Adrenal gland (tissue), 19 donors: ENCODE measurements at places on chromosomes 6 and 20.

- DNase-seq, result no peak
Observed at GRCh38 chr6:139334806-139335446, 39.5 kb downstream of the CITED2 start.

DNA sequence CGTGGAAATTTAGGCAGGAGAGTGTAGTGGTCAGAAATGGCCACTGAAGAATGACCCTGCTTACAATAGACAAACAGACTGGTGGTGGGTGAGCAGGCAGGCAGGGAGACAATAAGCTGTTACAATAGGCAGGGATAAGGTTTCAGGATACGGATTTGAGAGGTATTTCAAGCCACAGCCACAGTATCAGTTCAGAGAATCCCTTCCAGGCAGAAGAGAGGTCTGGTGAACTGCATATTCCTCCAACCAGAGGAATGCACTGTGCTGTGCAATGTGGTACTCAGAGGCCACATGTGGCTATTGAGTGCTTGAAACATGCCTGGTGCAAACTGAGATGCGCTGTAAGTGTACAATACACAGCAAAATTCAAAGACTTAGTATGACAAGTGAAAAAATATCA lies 20.6 kb downstream of the RMND1 start:
- DNase-seq, result no peak

GRCh38 chr6:122289762-122290539 lies 109.5 kb upstream of the HSF2 start:
- DNase-seq, result peak; percentile 6

DNA sequence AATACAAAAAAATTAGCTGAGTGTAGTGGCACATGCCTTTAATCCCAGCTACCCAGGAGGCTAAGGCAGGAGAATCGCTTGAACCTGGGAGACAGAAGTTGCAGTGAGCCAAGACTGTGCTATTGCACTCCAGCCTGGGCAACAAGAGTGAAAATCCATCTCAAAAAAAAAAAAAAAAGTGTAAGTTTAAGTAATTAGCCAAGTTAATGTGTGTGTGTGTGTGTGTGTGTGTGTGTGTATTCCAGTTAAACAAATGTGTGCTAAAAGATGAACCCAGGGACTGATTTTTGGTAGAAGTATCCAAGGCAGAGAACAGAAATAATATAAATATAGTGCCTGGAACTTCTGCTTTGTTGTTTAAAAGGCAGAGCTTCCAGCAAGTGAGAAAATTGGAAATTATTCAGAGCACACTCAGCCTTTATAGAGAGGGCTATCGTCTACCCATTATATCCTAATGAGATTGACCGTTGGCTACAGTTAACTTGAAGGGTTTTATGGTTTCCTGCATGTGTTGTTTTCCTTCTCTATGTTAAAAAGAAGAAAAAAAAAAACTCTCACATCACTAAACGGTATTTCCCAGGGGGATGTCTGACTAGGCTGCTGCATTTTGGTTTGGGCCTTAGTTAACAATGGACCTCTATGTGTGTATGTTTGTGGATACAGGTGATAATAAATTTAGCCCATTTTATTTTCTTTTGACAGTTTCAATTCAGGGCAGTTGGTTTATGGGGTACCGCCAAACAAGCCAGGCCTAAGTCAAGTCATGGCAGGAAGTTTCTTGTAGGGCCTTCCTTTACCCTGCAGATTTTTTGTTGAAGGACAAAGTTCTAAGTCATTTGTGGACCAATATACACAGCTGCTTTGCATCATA lies 9.8 kb downstream of the SOX4 start:
- DNase-seq, result no peak

- DNase-seq, result peak; percentile 55
Observed at GRCh38 chr20:64063389-64064144, 569 bp downstream of the TCEA2 start.

DNA sequence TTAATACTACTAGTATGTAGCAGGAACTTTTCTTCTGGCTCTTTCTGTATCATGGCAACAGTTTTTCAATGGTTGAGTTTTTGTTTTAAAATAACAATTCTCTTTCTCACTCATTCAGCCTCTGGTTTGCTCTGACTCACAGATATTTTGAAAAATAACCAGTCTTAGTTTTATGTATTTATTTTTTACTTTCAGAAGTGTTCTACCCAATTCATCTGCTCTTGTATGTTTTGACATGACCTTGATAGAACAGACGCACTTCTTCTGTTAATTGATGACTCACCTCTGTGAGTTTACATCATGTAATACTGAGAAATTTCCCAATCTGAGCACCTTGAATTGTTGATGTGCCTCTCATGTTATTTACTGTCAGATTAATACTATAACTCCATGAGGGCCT lies 178.9 kb downstream of the SASH1 start:
- no peak for DNase-seq

- DNase-seq, result no peak
Observed at GRCh38 chr6:55562318-55562717, 16.7 kb downstream of the HMGCLL1 start.

DNA sequence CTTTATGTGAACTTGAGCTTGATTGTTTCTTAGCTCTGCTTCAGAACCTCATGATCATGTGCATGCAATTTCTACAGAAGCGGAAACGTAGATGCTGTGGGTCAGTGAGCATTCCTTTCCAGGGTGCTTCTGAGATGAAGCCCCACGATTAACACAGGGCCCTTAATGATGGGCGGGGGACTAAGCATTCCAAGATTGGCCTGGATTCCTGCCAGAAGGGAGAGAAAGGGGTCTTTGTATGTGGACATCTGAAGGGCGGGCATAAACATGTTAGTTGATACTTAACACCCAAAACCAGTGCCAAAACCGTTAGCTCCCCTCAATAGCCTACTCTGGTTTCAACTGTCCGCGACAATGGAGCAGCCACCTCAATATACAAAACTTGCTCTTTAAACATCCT lies 46.9 kb upstream of the POU3F2 start:
- DNase-seq, result no peak

DNA sequence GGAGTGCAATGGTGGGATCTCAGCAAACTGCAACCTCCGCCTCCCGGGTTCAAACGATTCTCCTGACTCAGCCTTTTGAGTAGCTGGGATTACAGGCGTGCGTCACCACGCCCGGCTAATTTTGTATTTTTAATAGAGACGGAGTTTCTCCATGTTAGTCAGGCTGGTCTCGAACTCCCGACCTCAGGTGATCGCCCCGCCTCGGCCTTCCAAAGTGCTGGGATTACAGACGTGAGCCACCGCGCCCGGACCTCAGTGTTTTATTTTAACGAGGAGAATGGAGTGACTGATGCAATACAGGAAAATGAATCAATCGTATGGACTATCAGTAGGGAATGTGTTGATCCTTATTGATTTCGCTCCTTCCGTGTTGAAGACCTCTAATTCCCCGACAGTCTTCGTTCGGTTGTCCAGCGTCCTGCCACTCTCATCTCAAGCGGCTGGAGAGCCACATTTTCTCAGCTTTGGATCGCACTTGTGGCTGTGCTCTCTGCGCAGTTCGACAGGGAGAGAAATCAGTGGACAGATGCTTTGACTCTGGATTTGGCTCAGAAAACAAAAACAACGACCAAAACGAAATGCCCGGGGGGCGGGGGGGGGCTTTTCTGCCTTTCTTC lies 166.2 kb downstream of the TRIM27 start:
- no peak for DNase-seq

GRCh38 chr20:9021699-9022098 lies 47.2 kb upstream of the PLCB4 start:
- no peak for DNase-seq

DNA sequence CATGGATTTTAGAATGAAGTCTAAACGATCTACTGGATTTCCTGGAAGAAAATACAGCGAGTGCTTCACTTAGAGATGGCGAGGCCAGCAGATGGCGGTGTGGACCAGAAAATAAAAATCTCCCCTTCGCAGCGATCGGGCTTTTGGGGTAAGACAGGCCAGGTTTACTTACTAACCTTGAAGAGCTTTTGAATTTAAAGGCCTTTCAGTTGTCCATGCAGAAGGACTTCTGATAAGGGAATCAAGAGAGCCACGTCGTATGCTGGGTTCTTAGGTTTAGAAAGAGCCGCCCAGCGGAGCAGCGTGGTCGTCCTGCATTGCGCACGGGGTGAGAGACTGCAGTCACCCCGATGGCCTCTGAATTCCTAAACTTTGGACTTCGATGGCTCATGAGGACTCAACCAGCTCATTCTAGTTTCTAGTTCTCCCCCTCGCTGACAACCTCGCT lies 125.2 kb upstream of the RALGAPA2 start:
- peak; percentile 40 for DNase-seq

DNA sequence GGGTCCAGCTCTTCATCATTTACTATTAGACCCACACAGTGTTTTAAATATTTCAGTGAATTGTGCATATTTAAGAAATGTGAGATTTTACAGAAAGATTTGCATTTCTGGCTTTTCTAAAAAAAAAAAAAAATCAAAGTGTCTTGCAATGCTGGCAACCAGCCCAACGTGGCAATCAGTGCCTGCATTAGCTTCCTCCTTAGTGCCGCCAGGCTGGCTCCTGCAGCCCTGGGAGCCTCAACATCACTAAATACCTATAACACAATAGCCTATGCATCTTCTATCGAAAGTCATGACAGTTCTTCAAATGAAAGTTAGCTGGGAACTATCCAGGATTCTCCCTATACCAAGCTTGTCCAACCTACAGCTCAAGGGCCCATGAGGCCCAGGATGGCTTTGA lies 9.4 kb upstream of the CD93 start:
- DNase-seq, result no peak

DNA sequence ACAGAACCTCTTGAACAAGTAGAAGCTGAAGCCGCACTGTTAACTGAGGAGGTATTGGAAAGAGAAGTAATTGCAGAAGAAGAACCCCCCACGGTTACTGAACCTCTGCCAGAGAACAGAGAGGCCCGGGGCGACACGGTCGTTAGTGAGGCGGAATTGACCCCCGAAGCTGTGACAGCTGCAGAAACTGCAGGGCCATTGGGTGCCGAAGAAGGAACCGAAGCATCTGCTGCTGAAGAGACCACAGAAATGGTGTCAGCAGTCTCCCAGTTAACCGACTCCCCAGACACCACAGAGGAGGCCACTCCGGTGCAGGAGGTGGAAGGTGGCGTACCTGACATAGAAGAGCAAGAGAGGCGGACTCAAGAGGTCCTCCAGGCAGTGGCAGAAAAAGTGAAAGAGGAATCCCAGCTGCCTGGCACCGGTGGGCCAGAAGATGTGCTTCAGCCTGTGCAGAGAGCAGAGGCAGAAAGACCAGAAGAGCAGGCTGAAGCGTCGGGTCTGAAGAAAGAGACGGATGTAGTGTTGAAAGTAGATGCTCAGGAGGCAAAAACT lies 40.1 kb downstream of the ZBTB2 start:
- no peak for DNase-seq

GRCh38 chr6:25403150-25403549 lies 124.0 kb downstream of the CARMIL1 start:
- no peak for DNase-seq

DNA sequence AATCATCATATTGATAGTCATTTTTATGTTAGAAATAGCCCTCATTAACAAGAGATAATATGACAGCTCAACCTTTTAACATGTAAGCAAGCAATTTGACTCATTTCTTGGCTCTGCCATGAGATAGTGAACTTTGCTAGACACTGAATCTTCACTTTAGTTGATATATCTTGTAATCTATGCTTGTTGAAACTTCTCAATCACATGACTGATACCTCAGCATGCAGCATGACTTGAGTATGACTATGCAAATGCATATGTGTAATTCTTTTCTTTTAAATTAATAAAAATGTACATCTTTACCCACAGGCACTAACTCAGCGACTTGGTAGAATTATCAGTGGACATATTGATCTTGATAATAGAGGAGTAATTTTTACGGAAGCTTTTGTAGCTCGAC lies 6.6 kb downstream of the UFL1 start:
- DNase-seq, result no peak

DNA sequence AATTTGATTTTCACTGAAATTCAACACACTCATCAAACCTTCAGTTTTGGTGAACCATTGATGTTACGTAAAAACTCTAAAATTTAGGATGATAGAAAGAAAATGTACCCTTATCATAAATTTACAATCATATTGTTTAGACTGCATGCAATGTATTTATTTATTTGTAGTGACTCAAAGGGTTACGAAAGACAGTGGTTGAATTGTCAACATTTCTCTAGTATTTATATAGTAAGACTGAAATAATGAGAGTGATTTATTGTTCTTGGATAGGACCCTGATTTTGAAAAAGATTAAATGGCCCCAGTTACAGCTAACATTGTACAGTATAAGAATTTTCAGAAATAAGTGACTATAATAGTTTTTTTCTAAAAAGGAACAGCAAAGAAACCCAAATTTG lies 591.5 kb downstream of the RFPL4B start:
- DNase-seq, result no peak

DNA sequence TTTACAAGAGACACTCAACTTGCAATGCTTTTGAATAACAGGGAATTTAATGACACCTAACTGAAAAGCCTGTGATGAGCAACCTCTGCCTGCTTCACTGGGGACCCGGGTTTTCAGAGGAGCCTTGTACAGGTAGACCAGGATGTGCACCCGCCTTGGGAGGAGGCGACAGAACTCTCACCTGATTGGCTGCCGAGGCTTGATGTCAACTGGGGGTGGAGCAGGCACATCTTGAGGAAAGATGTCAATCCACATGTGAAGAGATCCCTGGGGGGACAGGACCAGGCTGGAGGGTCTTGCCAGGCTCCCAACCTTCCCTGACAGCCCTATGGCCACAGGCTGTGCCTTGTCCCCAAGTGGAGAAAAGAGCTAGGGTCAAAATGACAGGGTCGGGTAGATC lies 19.8 kb downstream of the ERGIC3 start:
- no peak for DNase-seq

DNA sequence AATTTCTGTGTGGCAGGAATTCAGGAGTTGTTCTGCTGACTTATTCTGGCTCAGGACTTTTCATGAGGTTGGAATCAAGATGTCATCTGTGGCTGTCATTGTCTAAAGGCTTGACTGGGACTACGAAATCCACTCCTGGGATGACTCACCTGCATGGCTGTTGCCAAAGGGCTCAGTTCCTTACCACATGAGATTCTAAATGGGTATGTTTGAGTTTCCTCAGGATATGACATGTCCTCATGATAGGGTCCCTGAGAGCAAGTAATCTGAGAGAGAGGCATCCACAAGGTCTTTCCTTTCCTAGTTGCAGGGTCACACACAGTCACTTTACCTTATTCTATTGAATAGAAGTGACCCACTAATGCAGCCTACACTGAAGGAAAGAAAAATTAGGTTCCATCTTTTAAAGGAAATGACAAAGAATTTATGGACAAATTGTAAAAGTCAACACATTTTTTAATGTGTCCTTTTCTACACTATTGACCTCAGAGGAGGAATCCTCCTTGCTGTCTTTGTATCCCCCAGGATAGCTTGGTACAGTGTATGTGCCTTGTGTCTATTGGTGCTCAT lies 1025.0 kb upstream of the GJE1 start:
- no peak for DNase-seq

- peak; percentile 39 for DNase-seq
Observed at GRCh38 chr6:44128020-44128917, 915 bp downstream of the TMEM63B start.

DNA sequence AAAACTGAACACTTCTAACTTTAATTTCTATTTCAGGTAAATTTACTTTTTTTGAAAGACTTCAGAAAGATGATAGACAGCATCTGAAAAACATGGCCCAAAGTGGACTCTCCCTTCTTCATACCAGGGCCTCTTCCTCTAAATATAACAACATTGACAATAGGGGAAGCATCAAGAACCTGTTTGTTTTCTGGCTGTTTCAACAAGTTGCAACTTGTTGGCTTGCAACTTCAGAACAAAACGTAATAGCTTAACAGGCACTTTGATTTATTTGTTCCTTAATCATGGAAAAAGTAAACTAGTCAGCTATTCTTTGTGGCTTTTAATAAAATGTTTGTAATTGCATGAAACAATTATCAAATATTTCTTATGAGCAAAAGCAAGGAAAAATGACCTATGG lies 34.3 kb downstream of the RGS17 start:
- no peak for DNase-seq

GRCh38 chr6:101266063-101266462 lies 127.4 kb upstream of the GRIK2 start:
- no peak for DNase-seq
